NCI-H226 (cell line): ENCODE measurements at places on chromosomes 4 and X.

- no peak for DNase-seq
Observed at GRCh38 chr4:90002441-90003062, 107.9 kb downstream of the MMRN1 start.

DNA sequence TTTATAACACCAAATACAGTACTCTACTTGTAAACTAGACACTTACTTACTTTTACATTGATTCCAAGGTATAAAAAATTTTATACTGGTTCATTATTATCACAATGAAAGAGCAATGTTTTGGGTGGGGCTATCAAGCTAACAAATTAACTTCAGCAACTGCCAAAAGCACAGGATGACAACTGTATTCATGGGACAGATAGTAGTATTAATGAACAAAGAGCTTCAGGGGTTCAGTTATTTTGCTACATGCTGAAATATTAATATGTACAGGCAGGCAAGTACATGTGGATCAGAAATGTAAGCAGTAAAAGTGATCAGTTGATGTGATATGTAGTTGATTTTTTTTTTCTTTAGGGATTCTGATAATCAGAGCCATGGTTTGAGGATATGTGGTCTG is 112.9 kb downstream of the NAA11 start:
- DNase-seq: no peak

- no peak for DNase-seq
Observed at GRCh38 chr4:152424977-152425376, 110.9 kb downstream of the FBXW7 start.

GRCh38 chr4:119825696-119826095 is 197.1 kb upstream of the PDE5A start:
- DNase-seq: no peak

- DNase-seq: peak; percentile 36
Observed at GRCh38 chr4:138110815-138111214, 131.3 kb downstream of the SLC7A11 start.
